Activated CD4-positive, alpha-beta T cell treated with anti-CD3 and anti-CD28 coated beads, Interleukin-2, Interleukin-4, amounts not matched to agents 100 ng/mL and 50 ng/mL, durations not matched to agents 16 hours and 8 hours (primary cell): ENCODE measurements at places on chromosomes 7 and 10.

DNA sequence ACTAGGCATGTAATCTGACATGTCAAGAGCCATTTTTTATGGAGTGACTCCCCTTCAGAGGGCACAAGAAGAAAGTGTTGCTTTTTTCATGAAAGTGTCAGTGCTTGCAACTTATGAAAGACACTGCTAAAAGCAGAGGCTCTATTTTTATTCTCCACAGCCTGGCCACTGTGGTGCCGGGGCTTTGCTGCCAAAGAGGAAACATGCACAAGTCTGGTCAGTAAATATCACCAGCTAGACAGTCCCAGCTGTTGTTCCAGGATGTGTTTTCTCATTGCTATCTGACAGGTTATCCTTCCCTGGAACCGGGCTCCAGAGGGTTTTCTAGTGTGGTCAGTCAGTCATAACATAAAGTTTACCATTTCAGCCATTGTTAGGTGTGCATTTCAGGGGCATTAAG lies 180.7 kb upstream of the PITRM1 start:
- DNase-seq = no peak

- DNase-seq = no peak
These were observed 5.9 kb downstream of the STAM start for GRCh38 chr10:17649836-17650235.

DNA sequence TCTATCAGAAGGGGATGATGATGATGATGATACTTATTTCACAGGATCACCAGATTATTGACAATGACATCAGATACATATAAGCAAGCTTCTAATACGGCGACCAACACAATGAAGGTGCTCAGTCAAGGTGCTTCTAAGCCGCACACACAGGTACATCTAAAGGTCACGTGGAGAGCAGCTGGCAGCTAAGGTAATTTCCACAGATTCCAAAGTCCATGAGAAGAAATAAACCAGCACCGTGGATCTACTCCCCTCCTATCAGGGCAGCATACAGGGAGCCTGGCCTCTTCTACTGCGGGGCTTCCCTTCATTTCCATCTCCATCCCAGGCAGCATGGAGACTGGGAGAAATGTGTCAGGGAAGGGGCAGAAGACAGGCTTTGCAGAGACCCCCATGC lies 37.5 kb downstream of the DENND11 start:
- DNase-seq = no peak

DNA sequence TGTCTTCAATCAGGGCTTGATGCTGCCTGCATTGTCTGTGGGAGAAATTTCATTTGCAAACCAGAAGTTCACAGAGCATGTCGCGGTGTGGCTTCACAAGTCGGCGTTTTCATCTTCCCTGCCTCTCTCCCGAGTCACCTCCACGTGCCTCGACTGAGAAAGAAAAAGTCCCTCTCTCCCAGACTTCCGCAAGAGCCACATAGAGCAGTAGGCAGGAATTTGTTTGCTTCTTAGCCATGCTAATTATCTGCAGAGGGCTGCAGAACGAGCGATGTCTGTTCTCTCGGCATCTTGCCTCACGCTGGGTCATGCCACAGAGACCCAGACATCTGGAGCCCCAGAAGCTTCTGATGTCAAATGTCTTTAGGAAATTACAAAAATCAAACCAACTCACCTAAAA lies 272.2 kb downstream of the TCF7L2 start:
- DNase-seq = no peak

GRCh38 chr7:69237541-69237940 lies 360.7 kb upstream of the AUTS2 start:
- DNase-seq = no peak
